IPS DF 19.7 (cell line): ENCODE measurements at places on chromosomes 6 and 20.

DNA sequence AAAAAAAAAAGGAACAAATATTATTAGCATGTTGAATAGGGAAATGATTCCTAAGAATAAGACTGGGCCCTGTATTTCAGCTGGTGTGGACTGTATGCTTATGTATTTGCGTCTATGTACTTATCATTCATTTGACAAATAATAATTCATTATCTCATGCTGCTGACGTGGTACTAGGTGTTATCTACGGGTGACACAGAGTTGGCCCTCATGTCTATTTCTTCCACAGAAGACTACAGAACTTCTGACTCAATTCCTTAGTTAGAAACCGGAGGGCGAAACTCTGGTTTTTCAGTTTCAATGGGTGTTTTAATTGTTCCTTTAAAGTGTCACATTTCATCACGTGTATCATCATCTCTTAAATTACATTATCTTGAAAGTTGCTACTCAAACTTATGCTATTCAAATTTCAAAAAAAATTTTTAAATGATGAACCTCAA lies 305.9 kb downstream of the CLIC5 start:
- no peak for DNase-seq

DNA sequence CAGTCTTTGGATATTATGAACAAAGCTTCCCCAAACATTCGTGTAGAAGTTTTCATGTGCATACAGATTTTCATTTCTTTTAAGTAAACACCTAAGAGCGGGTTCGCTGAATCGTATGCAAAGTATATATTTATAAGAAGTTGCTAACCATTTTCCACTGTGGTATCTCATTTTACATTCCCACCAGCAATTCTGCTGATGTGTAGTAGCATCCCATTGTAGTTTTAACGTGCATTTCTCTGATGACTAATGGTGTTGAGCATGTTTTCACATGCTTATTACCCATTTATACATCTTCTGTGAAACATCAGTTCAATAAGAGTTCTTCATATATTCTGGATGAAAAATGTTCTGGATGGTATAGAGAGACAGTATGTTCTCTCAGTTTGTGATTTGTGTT lies 97.4 kb downstream of the IYD start:
- no peak for DNase-seq

DNA sequence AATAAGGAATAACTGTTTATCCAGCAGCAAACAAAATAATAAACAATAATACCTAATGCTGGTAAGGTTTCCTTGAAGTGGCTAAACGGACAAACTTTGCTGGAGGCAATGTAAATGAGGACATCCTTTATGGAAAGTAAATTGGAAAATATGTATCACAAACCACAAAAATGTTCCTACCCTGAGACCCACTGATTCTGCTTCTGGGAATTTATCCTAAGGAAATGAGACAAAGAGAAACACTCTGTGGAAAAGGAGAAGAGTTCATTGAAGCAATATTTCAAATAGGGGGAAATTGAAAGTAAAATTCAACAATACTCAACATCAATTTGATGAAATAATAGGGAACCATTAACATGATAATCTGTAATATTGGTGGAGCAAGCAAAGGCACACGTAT lies 37.9 kb downstream of the MAFB start:
- no peak for DNase-seq

DNA sequence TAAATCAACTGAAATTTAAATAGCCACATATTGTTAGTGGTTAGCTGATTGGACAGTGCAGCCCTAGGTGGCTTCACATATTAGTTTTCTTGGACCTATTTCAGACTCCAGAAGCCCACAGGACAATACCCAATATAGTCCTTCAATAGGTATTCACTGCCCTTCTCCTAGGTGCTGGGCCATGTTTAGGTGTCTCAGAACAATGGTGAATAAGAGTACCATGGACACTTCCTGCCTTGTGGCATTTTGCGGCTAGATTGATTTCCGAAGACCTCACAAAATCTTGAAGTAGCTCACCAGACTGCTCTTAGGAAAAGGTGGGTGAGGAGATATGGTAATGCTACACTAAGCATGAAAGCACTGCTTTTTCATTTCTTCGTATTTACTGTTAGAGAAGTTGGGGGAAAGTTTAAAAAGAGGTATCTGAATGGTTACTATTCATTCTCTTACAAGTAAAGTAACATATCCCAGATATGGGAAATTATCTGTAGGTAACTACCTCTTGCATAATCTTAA lies 199.3 kb downstream of the GJA10 start:
- DNase-seq: no peak

- no peak for DNase-seq
These were observed 127.4 kb downstream of the C6orf118 start for GRCh38 chr6:165181951-165182414.

GRCh38 chr6:119173249-119174084 lies 95.0 kb upstream of the FAM184A start:
- no peak for DNase-seq

DNA sequence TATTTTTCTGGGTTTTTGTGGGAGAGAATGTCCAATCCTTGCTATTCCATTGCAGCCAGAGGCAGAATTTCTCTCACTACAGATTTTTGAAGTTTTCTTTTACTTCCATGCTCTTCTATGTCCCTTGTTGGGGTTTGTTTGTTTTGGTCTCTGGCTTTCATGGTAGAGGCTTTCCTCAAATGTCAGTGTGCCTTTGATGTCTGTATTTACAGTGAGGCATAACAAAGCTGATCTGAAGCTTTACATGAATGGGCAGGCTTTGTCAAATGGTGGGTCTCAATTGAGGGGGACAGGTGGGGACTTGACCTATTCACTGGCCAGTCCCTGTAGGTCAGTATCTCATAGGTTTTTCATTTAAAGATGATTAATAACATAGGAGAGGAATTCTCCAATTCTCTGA lies 8.6 kb upstream of the CARMIL1 start:
- no peak for DNase-seq

GRCh38 chr20:59122566-59122919 lies 41.1 kb upstream of the ZNF831 start:
- no peak for DNase-seq

DNA sequence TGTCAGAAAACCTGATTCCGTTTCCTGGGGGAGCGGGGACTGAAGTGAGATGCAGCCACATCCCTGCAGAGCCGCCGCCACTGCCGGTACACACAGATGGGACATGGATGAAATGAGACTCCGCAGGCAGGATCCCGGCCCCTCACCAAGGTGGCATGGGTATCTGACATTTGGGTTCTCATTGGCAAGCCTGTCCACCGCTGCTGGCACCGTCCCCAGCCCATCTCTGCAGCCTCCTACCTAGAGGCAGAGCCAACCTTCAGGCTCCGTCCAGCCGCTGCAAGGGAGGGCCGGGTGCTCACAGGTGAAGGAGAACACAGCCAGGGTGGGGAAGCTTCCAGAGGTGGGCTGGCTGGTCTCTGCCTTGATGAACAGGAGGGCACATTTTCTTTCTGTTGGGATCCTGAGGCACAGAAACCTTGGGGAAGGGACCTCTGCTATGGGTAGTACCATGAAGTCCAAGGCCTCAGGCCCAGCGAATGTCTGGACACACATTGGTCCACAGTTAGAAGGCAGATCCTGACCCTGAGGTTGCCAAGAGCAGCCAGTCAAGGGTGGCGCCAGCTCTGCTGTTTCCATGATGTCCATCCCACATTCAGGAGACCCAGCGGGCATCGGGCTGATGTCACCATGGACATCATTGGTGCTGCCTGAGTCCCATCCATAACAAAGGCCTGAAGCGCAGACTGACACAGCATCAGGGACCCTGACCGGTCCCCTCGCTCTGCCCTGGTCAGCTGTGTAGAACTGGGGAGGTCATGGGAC lies 177.4 kb downstream of the TAF4 start:
- DNase-seq: no peak

GRCh38 chr20:16350465-16350864 lies 222.8 kb downstream of the KIF16B start:
- no peak for DNase-seq

GRCh38 chr6:158897236-158897635 lies 78.1 kb upstream of the EZR start:
- no peak for DNase-seq

- no peak for DNase-seq
These were observed 115.2 kb downstream of the CEBPB start for GRCh38 chr20:50305636-50306477.

DNA sequence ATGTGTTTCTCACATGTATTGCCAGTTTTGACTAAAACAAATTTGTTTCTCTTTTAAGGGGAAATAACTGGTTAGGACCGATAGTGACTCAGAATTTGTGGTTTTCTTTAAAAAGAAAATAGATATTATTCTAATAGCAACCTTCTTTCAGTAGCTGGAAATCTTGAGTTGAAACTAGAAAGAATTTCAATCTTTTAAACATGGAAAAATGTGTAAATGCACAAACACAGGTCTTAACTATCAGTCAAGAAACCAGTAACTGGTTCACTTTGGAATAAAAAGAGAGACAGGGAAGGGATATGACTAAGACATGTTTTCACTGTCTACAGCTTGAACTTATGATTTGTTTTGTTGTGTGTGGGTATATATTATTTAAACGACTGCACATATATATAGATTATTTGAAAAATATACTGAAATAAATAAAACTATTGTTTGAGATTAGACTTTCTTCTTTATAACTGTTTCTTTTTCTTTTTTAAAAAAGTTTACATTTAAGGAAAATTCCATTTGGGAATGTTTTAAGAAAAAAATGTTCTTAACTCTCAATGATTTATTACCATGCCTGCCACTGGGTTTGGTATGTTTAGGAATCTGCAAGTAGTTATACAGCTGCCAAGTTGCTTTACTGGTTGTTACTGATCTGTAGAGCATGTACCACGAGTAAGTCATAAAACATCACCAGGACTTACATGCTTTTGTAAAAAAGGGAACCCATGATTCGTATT lies 753.3 kb upstream of the MARCKS start:
- no peak for DNase-seq

DNA sequence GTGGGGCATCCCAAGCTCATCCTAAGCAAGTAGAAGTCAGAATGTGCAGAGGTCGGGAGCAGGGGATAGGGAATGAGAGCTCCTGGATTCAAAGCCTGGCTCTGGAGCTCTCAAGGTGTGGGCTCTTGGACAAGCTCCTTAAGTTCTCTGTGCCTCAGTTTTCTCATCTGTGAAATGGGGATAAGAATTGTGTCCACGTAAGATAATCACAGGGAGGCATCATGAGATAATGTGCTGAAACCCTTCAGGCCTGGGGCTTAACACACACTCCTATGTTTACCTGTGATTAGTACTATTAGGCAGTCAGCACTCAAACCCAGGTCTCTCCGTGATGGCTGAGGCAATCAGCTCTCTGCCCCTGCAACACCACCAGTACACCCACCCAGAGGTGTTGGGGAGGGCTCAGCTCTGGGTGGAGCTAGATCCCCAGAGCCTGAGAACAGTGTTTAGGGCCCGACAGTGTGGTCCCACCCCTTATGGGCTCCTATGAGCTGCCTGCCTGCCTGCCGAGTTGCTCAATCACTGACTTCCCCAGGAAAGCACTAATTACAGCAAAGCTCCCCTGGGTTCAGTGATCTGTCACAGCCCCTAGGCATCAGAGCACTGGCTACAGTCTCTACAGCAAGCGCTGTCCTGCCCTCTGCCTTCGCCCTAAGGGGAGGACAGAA lies 6.3 kb upstream of the SIRPA start:
- no peak for DNase-seq

DNA sequence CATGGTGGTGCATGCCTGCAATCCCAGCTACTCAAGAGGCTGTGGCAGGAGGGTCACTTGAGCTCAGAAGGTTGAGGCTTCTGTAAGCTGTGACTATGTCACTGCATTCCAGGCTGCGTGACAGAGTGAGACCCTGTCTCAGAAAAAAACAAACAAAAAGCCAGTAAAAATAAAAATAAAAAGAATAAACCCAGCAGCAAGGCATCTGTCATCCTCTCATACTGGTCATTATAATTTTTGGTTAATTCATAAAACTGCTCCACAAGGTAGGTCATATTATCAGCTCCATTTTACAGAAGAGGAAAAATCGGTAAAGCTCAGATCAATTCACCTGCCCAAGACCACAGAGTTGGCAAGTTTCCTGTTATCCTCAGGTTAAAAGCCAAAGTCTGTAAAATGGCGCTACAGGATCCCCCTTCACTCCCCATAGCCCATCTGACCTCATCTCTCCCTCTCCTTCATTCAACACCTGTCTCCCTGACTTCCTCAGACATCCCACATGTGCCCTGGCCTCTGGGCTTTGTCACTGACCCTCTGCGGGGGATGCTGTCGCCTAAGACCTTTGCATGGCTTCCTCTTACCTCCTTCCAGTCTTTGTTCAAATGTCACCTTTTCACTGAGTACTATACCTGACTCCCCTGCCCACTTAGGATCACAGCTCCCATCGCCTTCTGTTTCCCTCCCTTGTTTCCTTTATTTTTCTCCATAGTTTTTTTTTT lies 213.2 kb upstream of the ZNF217 start:
- no peak for DNase-seq

DNA sequence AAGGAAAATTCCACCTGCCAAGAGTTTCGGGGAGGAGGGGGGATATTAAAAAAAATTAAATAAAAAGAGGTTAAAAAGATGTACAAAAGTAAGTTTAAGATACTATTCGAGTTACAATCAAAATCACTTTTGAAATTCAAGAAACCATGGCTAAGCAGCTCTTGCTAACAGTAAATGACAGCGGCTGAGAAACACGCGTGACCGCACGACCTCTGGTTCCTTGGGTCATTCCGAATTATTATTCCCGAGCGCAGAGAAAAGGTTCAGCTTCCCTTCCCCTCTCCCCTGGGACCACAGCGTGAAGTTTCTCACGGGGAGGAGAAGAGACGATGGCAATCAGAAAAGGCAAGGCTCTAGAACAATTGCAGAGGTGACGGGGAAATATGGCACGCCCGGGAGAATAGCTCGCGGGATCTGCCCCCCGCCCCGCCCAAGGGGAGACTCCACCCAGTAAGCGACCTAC lies 496 bp downstream of the TMEM242 start:
- DNase-seq: no peak

- no peak for DNase-seq
These were observed 16.5 kb upstream of the SNX3 start for GRCh38 chr6:108277295-108277694.

GRCh38 chr6:50681213-50681824 lies 32.0 kb upstream of the TFAP2D start:
- no peak for DNase-seq

DNA sequence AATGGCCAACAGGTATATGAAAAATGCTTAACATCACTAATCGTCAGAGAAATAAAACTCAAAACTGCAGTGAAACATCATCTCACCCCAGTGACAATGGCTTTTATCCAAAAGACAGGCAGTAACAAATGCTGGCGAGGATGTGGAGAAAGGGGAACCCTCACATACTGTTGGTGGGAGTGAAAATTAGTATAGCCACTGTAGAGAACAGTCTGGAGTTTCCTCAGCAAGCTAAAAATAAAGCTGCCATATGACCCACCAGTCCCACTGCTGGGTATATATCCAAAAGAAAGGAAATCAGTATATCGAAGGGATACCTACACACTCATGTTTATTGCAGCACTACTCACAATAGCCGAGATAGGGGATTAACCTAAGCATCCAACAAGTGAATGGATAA lies 23.4 kb upstream of the INSM1 start:
- no peak for DNase-seq

GRCh38 chr6:121837545-121838229 lies 402.2 kb downstream of the GJA1 start:
- DNase-seq: no peak

GRCh38 chr6:97203343-97203742 lies 79.7 kb downstream of the MMS22L start:
- no peak for DNase-seq
